Activated naive CD4-positive, alpha-beta T cell treated with Interleukin-2 at 50 U/mL for 16 hours (primary cell): ENCODE measurements at places on chromosomes 5 and 9.
A peak's percentile ranks its signal among the peaks of the same experiment; 100 is the strongest.

- no peak for DNase-seq
These were observed 22.3 kb downstream of the PSMB7 start for GRCh38 chr9:124392871-124393460.

GRCh38 chr5:65742565-65743231 lies 20.7 kb downstream of the NLN start:
- peak; percentile 21 for DNase-seq

- DNase-seq = no peak
These were observed 72.7 kb upstream of the ASS1 start for GRCh38 chr9:130372057-130372456.

- DNase-seq = no peak
These were observed 188.2 kb downstream of the CCDC171 start for GRCh38 chr9:15741015-15741414.

DNA sequence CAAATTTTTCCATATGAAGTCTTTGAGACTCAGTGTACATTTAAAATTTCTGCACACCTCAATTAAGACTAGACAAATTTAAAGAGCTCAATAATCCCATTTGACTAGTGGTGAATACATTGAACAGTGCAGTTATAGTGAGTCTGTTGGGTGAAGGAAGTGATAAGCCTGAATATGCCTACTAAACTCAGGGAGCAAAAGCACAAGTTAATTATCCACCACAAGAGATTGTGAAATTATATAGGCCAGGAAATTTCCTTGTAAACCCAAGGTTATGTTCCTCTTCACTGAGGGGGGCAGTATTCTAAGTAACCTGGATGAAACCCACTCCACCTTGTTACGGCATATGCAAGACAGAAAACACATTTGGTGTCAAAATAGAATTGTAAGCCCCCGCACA lies 612.9 kb upstream of the DAB2 start:
- no peak for DNase-seq

GRCh38 chr9:71025728-71026127 lies 95.7 kb downstream of the TRPM3 start:
- no peak for DNase-seq

DNA sequence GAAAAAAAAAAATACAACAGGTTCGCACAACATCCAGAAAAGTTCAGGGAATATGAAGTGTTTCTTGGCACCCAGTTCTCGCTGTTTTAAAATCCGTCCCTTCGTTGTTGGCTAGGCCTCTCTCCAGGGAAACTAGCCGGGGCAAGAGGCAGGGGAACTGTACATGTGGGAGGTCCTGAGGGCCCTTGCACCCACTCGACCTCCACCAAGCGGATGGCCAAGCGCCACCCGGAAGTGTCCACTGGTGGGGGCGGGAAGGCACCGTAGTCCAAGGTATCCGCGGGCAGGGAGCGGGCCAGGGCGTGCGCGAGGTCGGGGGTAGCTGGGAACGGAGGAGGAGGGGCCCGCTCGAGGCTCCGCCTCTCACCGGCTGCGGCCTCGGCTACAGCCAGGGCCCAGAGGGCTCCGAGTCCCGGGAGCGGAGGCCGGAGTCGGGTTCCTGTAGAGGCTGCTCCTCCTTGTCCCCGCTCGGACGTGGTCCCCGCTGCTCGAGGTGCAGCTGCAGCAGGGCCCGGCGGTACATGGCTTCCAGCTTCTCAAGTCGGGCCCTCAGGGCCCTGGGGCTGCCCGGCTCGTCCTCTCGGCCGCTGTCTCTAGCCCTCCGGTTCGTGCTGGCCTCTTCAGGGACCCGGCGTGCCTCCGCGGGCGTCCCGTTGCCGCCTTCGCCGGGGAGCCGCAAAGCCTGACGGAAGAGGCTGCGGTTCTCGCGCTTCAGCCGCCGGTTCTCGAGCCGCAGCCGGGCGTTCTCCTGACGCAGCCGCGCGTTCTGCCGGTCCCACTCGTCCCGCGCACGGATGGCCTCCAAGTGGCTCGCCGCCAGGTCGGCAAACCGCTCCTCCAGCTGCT lies 720 bp downstream of the TUSC1 start:
- no peak for DNase-seq

GRCh38 chr5:28850320-28850921 lies 1812.0 kb upstream of the CDH9 start:
- no peak for DNase-seq

DNA sequence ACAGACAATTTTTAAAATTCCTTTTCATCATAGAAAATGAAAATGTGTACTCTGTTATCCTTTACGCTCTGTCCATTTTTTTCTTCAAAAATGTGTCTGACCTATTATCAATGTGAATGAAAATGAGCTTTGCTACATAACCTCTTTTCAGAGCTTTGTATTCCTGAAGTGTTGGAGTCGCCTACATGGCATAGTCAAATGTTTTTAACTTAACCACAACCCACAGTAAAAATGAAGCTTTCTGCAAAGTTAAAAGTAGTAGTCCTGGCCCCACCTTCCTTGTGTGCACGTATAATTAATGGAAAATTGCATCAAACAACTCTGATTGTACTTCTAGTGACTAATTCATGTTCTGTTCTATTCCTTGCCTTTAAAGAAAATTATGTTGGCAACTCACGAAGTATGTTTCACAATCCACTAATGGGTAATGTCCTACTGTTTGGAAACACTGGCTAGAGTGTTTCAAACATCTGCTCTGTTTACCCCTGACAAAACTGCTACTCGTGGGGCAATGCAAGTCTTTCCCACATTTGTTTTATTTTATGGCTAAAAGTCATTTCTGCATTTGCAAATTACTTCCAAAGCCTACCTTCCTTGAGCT lies 18.6 kb upstream of the PSAT1 start:
- no peak for DNase-seq

GRCh38 chr5:44454002-44454401 lies 64.8 kb upstream of the FGF10 start:
- DNase-seq = no peak

DNA sequence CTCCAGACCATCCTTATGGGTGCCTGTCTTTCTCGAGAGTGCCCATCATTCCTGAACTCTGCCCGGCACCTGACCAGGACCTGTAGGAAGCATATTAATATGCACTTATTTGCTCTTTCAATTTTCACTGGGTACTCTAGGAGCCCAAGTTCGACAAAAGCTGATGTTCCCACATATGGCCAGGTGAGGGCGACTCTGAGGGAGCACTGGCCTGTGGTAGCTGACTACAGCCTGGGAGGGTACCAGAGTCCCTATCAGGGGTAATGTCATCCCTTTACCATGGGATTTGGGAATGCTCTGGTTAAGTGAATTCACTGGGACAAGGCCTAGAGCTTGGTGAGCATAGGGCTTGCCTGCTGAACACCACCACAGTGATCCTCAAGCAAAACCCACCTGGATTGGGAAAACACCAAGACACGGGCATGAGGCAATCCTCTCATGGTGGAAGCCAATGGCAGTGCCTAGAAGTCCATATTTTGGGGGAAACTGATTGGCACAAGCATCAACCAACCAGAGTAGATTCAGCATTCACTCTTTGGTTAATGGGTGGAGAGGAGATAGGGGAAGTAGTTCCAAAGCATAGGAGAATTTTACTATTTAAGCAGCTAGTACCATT lies 112.2 kb downstream of the MTX3 start:
- DNase-seq = peak; percentile 35

GRCh38 chr9:136403538-136403914 lies 3.6 kb upstream of the SNAPC4 start:
- peak; percentile 82 for DNase-seq

DNA sequence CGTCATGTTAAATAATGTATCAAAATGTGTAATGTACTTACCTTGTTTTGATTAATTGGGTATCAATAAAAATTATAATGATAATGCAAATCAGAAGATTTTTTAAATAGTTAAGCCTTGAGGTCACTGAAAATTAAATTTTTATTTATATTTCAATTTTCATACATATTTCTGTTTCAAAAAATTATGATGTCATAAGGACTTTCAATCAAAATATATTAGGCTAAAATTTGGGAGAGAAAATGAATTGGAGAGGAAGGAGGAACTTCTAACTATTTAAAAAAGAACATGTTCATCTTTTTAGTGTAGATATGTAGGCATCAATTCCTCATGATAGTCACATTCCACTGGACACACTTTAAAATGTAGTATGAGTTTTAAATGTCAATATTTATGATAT lies 29.1 kb upstream of the ERAP1 start:
- DNase-seq = no peak

- DNase-seq = no peak
These were observed 13.2 kb downstream of the NR3C1 start for GRCh38 chr5:143390258-143390657.

- no peak for DNase-seq
These were observed 36.0 kb upstream of the GLIPR2 start for GRCh38 chr9:36100532-36100931.

- DNase-seq = no peak
These were observed 20.0 kb upstream of the SCGB3A1 start for GRCh38 chr5:180611140-180611850.
